ENCODE measurements at places on chromosomes 2 and 18. TPM values are rescaled to one million over a fixed set of nuclear protein-coding genes. Genes with fewer than 3 reads are reported as not detected.

DNA sequence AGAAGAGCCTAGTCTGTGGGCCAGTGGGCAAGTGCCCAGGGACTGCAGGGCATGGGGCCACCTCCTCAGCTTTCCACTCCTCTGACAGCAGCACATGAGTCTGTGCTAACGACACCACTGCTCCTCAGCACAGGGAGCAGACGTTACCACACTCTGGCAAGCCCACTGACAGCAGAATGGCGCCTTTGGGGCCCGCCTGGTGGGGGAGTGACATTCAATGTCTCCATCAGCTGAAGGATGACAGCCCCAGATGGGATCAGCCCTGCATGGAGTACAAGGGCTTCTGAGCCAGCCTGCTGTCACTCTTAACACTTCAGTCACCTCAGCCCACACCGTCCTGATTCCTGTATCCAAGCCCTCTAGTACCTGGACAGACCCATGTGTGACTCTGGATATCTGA lies 149.4 kb upstream of the SMAD2 start:
- H3K27ac ChIP-seq, result no peak overlapping the region
- H3K36me3 ChIP-seq, result no peaks in the 10 kb centered on the region
- H3K4me3 ChIP-seq, result no peak overlapping the region
- no peaks in the 10 kb centered on the region for H3K4me1 ChIP-seq
- no peak for DNase-seq

DNA sequence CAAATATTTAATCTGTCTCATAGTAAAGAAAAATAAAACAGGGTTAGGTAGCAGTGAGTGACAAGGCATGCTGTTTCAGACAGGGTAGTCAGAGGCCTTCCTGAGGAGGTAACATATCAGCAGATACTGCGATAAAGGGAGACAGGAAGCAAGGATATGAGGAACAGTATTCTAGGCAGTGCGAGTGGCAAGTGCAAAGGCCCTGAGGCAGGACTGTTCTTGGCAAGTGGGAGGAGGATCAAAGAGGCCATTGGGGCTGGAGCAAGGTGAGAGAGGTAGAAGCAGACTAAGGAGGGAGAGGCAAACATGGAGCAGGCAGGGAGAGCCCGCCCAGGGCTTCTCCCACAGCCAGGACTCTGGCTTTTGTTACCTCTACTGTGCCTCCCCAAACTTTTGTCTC lies 33.6 kb downstream of the GAD1 start:
- H3K4me1 ChIP-seq, result no peaks in the 10 kb centered on the region
- no peak for DNase-seq
- H3K36me3 ChIP-seq, result no peaks in the 10 kb centered on the region
- no peak overlapping the region for H3K27ac ChIP-seq
- no peak overlapping the region for H3K4me3 ChIP-seq
- H3K27me3 ChIP-seq, result peaks cover 6% of the 10 kb centered on the region

Gene TYMS
- total RNA-seq, result 35.7 TPM

DNA sequence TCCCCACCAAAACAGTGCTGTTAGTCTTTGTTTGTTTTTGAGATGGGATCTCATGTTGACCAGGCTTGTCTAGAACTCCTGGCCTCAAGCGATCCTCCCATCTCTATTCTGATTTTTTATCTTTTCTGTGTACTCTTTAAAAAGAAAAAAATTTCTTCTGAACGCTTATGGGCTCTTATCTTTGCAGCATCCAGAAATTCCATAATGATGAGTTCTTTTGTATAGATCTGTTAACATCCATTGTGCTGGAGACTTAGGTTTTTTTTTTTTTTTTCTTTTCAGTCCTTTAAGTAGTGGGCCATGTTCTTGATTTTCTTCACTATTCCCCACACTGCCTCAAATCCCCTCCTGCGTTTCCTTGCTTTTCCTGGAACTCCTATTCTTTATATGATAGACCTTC lies 31.0 kb downstream of the RBBP8 start:
- H3K36me3 ChIP-seq, result peaks cover 8% of the 10 kb centered on the region
- H3K4me3 ChIP-seq, result no peak overlapping the region
- peaks cover 2% of the 10 kb centered on the region for H3K4me1 ChIP-seq
- no peak overlapping the region for H3K27ac ChIP-seq
- DNase-seq, result no peak

- no peaks in the 10 kb centered on the region for H3K4me1 ChIP-seq
- DNase-seq, result no peak
- H3K4me3 ChIP-seq, result no peak overlapping the region
- H3K36me3 ChIP-seq, result no peaks in the 10 kb centered on the region
- H3K27me3 ChIP-seq, result peaks cover 12% of the 10 kb centered on the region
Measured at GRCh38 chr18:50044402-50044801, 150.5 kb downstream of the MYO5B start.

DNA sequence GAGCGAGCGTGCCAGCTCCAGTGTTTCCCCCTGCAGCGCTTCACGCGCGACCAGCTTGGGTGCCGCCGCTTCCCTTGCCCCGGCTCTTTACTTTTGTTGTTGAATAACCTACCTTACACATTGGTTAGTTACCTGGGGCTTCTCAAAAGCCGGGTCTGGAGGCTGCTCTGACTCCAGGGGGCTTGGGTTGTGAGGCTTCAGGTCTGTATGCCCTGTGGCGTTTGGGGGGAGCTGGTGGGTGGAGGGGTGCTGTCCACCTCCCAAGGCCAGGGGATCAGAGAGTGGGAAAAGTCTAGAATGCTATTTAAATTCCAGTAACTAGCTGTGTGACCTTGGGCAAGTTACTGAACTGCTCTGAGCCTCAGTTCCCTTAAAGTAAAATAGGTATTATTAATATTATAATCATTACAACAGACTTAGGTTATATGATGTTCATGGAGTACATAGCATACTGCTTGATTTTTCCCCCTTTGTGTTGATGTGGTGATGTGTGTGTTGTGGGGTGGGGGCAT lies 770 bp downstream of the LYPD6B start:
- H3K4me1 ChIP-seq, result peaks cover 21% of the 10 kb centered on the region
- peaks cover 1% of the 10 kb centered on the region for H3K36me3 ChIP-seq
- no peak for DNase-seq
- peak overlapping the region; percentile 75 for H3K4me3 ChIP-seq
- no peak overlapping the region for H3K27ac ChIP-seq

GRCh38 chr2:64405581-64406406 lies 48.2 kb upstream of the LGALSL start:
- H3K4me3 ChIP-seq, result no peak overlapping the region
- peak; percentile 42 for DNase-seq
- peaks cover 22% of the 10 kb centered on the region for H3K4me1 ChIP-seq
- H3K27ac ChIP-seq, result no peak overlapping the region
- H3K27me3 ChIP-seq, result peaks cover 15% of the 10 kb centered on the region

Gene FARSB
- total RNA-seq, result 15.8 TPM

- H3K27me3 ChIP-seq, result no peaks in the 10 kb centered on the region
- H3K4me3 ChIP-seq, result no peak overlapping the region
- no peak overlapping the region for H3K27ac ChIP-seq
- no peak for DNase-seq
- H3K4me1 ChIP-seq, result no peaks in the 10 kb centered on the region
- H3K36me3 ChIP-seq, result no peaks in the 10 kb centered on the region
Measured at GRCh38 chr2:226087051-226087450, 687.5 kb downstream of the NYAP2 start.

Gene HOXD1
- not detected for total RNA-seq

Gene VAMP5
- not detected for total RNA-seq

GRCh38 chr2:221911890-221912289 lies 339.8 kb upstream of the EPHA4 start:
- DNase-seq, result no peak
- H3K27ac ChIP-seq, result no peak overlapping the region
- no peaks in the 10 kb centered on the region for H3K36me3 ChIP-seq
- H3K27me3 ChIP-seq, result no peaks in the 10 kb centered on the region
- H3K4me3 ChIP-seq, result no peak overlapping the region
- no peaks in the 10 kb centered on the region for H3K4me1 ChIP-seq

DNA sequence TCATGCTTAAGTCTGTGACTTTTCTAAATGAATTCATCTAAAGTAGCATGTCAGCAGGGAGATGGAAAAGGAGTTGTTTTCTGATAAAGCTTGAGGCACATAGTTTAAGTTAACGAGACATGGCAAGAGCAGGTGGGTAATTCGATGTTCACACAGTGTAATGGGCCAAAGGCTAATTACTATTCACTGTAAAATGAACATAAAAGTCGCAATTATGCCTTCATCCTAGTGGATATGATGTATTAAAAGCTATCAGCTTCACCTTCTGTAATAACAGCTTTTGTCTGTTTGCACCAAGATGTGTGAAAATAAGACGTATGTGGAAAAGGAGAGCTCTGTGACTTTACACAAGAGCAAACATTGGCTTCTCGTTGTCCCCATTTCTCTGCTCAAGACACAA lies 94.2 kb upstream of the CDH20 start:
- no peak overlapping the region for H3K4me3 ChIP-seq
- DNase-seq, result no peak
- H3K27ac ChIP-seq, result no peak overlapping the region
- no peaks in the 10 kb centered on the region for H3K36me3 ChIP-seq
- no peaks in the 10 kb centered on the region for H3K4me1 ChIP-seq
- H3K27me3 ChIP-seq, result peaks cover 11% of the 10 kb centered on the region

Gene VWA3B
- total RNA-seq, result not detected

GRCh38 chr2:28681158-28681571 lies 70.5 kb upstream of the PPP1CB start:
- no peak overlapping the region for H3K4me3 ChIP-seq
- H3K27me3 ChIP-seq, result no peaks in the 10 kb centered on the region
- H3K36me3 ChIP-seq, result no peaks in the 10 kb centered on the region
- H3K4me1 ChIP-seq, result peaks cover 42% of the 10 kb centered on the region
- DNase-seq, result no peak

DNA sequence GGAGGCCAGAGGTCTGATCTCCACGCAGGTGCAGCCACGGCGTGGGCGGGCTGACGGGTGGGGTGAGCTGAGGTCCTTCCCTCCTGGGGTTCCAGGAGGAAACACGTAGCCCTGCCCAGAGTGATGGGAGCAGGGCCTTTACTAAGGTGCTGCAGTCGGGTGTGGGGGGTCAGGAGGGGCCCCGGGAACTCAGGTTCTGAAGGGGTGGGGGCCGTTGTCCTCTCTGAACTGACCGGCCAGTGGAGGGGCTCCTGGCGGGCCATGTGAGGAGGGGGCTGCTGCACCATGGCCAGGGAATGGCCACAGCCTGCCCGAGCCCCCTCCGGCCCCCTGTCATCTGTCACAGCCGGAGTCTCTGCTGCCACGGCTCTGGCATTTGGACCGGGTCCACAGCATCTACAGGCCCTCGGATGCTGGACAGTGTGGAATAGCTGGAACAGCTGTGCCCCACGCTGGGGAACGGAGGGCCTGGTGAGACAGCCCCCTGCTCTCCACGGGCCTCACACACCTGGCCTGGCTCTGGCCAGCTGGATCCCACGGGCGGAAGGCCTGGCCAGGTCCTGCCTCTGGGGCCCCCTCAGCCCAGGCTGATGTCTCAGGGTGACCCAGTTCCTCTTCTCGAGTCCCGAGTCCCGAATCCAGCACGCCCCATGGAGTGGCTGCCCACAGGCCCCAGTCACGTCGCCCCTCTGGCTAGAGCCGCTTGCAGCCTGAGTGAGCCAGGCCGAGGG lies 145.6 kb upstream of the GPC1 start:
- peaks cover 3% of the 10 kb centered on the region for H3K27me3 ChIP-seq
- peaks cover 5% of the 10 kb centered on the region for H3K4me1 ChIP-seq
- no peaks in the 10 kb centered on the region for H3K36me3 ChIP-seq
- peak; percentile 83 for DNase-seq
- no peak overlapping the region for H3K4me3 ChIP-seq

DNA sequence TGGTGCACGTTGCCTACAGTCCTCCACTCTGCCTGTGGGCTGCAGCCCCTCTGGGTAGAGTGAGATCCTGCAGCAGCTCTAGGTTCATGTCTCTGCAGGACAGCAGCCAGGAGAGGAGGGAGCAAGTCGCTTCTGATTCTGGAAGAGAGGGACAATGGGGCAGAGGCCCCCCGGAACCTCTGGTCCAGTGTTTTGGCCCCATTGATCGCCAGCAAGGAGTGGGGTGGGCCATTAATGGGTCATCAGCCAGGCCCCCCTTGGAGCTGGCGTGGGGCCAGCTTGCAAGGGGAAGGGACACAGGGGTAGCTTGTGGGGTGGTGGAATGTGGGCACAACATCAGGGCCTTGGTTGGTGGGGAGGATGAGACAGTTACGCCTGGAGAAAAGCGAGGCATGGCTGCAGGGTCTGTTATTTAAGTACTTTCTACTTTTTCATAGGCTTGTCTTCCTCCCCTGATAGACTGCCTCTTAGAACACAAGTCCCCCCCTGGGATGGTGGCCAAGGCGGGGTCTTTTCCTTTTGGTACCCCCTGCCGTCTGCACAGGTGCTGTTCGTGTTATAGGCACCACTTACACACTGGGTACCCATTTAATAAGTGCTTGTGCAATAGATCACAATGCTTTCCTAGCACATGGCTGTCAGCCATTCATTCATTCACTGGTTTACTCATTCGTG lies 44.6 kb downstream of the INHBB start:
- H3K36me3 ChIP-seq, result no peaks in the 10 kb centered on the region
- peak; percentile 75 for DNase-seq
- H3K27ac ChIP-seq, result no peak overlapping the region
- H3K4me3 ChIP-seq, result no peak overlapping the region

- H3K36me3 ChIP-seq, result peaks cover 22% of the 10 kb centered on the region
- H3K4me1 ChIP-seq, result peaks cover 37% of the 10 kb centered on the region
- H3K27ac ChIP-seq, result no peak overlapping the region
- no peaks in the 10 kb centered on the region for H3K27me3 ChIP-seq
Measured at GRCh38 chr18:55239740-55240139, 280.5 kb upstream of the CCDC68 start.

Gene LHCGR
- not detected for total RNA-seq

DNA sequence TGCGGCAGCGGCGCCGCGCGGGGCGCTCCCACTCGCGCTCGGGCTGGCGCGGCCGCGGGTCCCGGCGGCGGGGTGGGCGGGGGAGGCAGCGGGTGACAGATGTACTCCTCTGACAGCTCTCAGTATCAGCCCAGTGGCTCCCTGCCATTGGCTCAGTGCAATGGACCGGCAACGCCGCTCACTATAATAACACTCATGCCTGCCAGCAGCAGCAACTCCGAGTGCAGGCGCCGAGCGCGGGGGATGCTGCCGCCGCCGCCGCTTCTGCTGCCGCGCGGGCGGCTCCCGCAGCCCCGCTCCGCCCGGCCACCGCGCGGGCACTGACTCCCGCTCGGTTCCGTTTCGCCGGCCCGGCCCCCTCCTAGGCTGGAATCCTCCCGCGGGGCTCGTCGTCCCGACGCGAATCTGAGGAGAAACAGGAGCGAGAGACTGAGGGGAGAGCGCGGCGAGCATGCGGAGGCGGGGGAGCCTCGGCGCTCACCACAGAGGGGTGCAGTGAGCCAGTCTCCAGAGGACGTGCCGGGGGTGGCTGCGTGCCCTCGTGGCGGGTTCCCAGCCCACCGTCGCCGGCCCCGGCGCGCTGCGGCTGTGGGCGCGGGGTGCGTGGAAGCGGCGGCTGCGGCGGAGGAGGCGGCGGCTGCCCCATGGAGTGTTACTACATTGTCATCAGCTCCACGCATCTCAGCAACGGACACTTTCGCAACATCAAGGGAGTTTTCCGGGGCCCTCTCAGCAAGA lies at the start of gene ZNF804A:
TSS of gene ZNF804A (plus strand) at position 214 of the 738 bp plus-strand sequence. CDS start at position 645, 431 bp downstream.
- H3K4me3 ChIP-seq, result peak within 1 kb of the TSS; percentile 70
- H3K4me1 ChIP-seq, result peaks cover 15% of the 10 kb centered on the region

DNA sequence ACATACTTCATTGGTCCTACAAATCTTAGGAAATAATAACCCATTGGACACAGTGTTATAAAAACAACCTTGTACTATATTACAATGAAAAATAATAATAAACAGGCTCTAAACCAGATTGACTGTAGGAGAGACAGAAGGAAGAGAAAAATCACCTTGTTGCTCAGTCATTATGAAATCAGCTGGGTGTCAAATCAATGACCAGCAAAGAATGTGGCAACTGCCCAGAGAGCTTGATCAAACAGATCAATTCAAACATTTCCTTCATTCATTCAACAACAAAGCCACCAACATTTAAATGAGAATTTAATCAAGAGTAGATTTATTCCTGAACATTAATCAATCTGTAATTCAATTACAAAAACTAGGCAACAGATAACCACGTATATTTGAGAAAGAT lies 671.9 kb upstream of the CHAC2 start:
- H3K36me3 ChIP-seq, result no peaks in the 10 kb centered on the region
- no peak for DNase-seq
- peaks cover 16% of the 10 kb centered on the region for H3K27me3 ChIP-seq
- no peaks in the 10 kb centered on the region for H3K4me1 ChIP-seq
- H3K4me3 ChIP-seq, result no peak overlapping the region
